ENCODE measurements at places on chromosomes 3 and 15.

- no peak for DNase-seq
Observed at GRCh38 chr3:24017305-24017704, 72.2 kb downstream of the NR1D2 start.

GRCh38 chr15:78407608-78408354, 30.2 kb upstream of the IREB2 start:
- DNase-seq, result no peak

DNA sequence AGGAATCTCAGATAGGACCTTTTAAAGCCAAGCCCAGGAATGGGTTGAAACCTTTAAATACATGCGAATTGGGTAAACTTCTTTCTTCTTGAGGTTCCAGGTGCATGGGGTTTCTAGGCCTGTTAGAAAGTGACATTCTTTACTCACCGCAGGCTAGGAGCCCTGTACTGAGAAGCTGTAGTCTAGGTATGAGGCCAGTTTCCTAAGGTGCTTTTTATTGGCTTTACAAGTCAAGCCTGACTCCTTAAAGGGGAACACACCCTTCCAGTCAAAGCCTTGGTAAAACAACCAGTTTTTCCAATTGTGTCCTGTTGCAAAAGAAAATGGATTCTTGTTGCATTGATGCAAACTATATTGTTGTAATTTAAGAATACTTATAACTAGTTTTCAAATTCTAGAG, 76.1 kb upstream of the ATP11B start:
- peak; percentile 91 for DNase-seq

DNA sequence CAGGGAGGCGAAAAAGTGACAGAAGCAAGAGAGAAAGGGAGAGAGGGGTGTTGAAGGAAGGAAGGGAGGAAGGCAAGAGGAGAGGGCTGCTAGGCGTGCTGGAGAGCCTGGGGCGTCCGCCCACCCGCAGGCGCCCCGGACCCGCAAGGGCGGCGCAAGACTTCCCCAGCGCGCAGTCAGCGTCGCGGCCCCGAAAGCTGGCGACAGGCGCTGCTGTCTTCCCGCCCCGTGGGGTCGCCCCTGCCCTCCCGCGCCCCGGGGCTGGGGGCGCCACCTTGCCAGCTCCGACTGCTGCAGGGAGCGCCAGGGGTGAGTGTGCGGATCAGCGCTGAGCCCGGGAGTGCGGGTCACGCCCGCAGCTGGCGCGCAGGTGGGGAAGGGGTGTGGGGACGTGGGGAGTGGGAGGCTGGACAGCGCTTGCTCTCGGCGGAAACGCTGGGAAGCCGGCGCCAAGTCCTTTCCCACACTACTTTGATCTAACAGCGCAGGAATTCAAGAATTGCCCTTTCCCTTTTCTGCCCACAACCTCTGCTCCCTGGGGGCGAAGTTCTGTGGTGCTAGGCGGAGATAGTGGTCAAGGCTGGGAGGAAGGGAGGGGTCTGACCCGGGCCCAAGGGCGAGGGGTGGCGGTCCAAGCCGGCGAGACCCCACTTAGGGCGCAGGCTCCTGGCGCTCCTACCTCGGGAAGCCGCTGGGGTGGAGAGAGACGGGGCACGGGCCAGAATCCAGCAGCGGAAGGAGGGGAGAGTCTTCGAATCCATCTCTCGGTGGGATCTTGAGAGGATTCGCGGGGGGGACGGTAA, 266.1 kb downstream of the CGGBP1 start:
- DNase-seq, result no peak

- DNase-seq, result peak; percentile 88
Observed at GRCh38 chr3:184543843-184544512, 17.6 kb upstream of the EPHB3 start.

DNA sequence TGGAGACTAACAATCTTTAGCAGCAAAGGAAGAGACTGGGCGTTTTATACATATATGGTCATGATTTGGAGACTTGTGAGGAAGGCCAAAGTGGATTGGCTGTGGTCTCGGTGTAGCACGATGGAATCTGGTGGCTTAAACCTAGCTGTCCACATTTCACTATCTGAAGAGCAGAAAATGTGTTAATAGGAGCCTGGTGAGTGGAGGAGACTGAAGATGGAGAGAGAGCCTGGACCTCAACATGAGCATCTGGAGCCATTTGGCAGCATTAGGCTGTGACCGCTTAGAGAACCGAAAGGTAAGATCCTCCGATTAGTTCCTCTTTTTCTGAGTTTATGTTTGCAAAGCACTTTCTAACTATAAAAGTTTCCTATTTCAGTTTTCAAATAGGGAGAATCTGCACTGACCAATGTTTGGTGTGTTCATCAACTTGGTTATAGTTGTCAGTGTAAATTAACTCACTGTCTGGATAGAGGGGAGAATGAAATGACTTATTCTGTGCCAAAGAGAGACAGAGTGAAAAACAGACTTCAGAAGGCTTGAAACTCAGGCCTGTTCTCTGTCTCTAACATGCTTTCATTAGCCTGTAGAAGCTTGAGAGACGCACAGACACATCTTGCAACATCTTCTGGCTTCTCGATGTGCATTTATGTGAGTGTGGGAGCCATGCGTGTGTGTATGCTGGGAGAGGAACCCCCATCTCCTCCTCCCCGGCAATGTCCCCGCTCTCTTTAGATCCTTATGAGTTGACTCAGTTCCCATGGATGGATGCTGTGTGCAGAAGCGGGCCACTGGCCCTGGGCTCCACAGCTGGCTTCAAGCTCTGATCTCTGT, 244.7 kb upstream of the TBL1XR1 start:
- DNase-seq, result peak; percentile 97

- DNase-seq, result no peak
Observed at GRCh38 chr15:73527598-73527997, 84.6 kb downstream of the REC114 start.

All from RPMI8226 (cell line).